Glomerular endothelial cell (primary cell): ENCODE measurements at places on chromosomes 13 and 19. TPM values are rescaled to one million over a fixed set of nuclear protein-coding genes. Genes with fewer than 3 reads are reported as not detected.

BEST2 gene
- not detected in 2 replicates for total RNA-seq

- no peak for DNase-seq
These were observed 15.4 kb upstream of the NOP53 start for GRCh38 chr19:47729799-47730520.

- DNase-seq = no peak
These were observed 23.2 kb downstream of the PDS5B start for GRCh38 chr13:32609428-32609827.

GRCh38 chr19:42269478-42270345 is 660 bp downstream of the CIC start:
- DNase-seq = no peak

- no peak for DNase-seq
These were observed 18.4 kb upstream of the CCL25 start for GRCh38 chr19:8034178-8034525.

DNA sequence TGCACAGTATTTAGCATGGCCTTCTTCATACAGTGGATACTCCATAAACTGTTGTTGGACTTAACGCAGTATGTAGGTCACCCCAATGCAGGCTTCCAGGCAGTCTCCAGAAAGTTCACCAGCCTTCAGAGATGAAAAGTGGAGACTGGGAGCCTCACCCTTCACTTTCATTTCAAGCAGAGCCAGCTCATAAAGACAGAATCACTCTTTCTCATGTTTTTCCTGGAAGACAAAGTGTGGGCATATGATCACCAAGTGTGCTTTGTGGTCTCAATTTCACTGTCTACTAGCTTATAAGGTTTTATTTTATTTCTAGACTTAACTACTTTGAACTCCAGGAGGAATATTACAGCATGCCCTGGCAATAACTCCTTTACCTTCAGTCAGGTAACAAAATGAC is 26.3 kb upstream of the TNFSF11 start:
- DNase-seq = no peak

DNA sequence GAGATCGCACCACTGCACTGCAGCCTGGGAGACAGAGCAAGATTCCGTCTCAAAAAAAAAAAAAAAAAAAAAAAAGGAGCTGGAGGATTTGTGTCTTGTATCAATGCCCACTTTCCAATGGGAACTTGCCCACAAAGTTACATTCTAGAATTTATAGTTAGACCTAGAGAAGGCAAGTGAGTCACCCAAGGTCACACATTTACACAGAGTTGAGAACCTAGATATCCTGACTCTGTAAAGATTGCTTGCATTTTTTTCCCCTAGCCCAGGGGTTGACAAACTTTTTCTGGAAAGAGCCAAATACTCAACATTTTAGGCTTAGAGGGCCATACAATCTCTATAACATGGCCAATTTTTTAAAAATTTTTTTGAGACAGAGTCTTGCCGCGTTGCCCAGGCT is 7.7 kb upstream of the BRD4 start:
- DNase-seq = no peak

SLITRK1 gene
- not detected in 2 replicates for total RNA-seq

CYSLTR2 gene
- total RNA-seq = 0.18 TPM in 1 of 2 replicates, not detected in the other

DNA sequence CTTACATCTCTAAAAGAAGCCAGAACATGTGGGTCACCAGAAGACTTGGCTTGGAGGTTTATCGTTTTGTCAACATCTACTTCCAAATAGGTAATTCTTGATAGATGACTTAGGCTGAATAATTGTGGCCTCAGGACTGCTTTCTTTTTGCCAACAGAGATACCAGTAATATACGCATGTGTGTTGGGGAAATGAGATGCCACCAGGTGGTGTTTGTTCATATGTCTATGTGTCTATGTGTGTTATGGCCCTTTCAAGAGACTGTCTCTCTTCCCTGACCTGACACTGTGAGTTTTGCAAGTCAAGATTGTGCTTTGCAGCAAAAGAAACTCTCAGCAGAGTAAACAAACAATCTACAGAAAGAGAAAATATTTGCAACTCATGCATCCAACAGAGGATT is 31.6 kb upstream of the METTL21C start:
- no peak for DNase-seq

DNA sequence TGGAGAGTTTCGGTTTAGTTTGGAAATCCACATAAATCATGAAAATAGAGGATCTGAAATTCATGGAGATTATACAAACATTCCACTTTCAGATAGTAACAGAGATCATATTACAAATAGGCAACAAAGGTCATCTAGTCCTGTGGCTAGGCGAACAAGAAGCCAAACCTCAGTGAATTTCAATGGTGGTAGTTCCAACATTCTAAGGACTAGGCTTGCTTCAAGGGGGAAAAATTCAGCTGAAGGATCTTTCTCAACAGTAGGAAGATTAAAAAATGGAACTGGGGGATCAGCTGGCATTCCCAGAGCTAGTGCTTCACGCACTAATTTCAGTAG is 47.0 kb downstream of the FOXO1 start:
- DNase-seq = no peak

RPS15 gene
- 2,523 and 3,135 TPM in 2 replicates for total RNA-seq

- no peak for DNase-seq
These were observed 248.0 kb downstream of the KCTD12 start for GRCh38 chr13:76638181-76638580.

- no peak for DNase-seq
These were observed 1.1 kb downstream of the UBXN6 start for GRCh38 chr19:4456476-4456842.

NKG7 gene
- not detected in 2 replicates for total RNA-seq

GRCh38 chr19:30222428-30222873 is 149.7 kb upstream of the ZNF536 start:
- DNase-seq = no peak
